ENCODE measurements at places on chromosomes 1 and 21. TPM values are rescaled to one million over a fixed set of nuclear protein-coding genes. Genes with fewer than 3 reads are reported as not detected.

GRCh38 chr21:15057285-15057684 is 7.5 kb downstream of the NRIP1 start:
- no peak for DNase-seq

CA6 gene
- not detected for total RNA-seq

F11R gene
- total RNA-seq: 167 TPM

DNA sequence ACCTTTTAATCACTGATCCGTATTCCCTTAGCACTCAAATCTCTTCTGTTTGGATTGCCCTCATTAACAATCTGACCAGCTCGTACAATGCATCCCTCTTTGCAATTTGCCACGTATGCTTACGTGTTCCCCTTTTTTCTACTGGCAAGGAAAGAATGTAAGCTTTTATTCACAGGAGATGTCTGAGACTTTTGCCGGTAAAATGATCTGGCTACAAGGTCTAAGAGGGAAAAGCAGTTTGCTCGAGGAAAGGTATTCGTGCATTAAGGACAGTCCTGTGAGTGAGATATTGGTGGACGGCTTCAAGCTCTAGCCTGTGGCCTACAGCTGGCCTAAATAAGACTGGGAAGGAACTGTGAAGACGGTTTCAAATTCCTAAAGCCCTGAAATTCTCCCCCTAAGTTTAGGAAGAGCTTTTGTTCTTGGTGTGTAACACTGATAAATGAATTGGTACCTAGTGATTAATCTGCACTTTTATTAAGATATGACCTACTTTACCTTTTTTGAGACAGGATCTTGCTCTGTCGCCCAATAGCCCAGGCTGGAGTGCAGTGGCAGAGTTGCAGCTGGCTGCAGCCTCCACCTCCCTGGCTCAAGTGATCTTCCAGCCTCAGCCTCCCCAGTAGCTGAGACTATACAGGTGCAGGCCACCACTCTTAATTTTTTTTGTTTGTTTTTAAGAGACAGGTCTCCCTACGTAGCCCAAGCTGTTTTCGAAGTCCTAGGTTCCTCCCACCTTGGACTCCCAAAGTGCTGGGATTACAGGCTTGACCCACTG is 895 bp upstream of the UBR4 start:
- no peak for DNase-seq

NR5A2 gene
- 8.1 TPM for total RNA-seq

All from upper lobe of right lung (tissue), 1 donor.